Activated gamma-delta T cell (primary cell): ENCODE measurements at places on chromosomes 7 and 10.

DNA sequence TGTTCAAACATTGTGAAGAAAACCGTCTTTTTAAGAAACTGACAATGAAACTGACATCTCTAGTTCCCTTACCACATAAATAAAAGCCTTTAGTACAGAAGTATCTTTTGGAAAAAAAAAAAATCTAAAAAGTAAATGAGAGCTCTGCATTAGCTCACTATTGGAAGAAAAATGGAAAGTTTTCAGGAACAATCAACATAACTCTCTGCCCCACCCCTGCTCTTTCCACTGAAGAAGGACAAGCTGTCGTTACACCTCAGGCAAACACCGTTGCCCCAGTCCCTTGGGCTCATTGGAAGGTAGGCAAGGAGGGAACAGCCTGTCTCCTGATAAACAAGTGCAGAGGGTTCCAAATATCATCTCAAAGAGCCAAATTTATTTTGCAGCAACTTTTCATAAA, 22.4 kb upstream of the C1QL3 start:
- DNase-seq = no peak

DNA sequence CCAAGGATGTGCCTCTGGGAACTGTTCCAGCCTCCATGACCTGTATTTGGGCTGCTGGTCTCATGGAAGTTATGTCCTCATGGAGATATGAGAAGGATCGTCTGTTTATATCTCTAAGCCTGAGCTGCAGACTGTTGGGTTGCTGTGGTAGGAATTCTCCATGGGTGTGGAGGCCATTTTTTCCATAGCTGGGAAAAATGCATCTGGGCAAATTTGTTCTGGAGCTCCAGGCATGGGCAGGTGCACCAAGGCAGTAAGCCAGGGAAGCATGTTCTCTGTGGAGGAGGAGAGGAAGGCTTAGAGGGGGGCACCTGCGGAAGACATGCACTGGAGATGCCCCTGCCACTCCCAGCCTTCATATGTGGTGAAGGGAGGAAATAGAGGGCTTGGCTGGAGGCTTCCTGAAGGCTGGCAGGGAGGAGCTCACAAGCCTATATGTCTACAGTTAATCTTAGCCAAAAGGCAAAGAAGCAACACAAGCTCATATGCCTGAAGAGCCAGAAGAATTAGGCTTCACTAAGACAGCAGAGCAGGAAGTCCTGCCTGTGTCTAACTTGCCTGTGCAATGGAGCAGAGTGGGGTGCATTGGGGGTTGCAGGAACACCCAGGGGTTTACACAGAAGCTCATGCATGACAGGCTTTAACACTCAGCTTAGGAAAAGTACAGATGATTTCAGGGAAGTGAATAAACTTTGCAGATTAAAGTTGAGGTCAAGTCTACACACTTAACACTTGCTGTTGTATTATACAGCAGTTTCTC, 35.1 kb upstream of the CXCL12 start:
- no peak for DNase-seq

- no peak for DNase-seq
Measured at GRCh38 chr7:91165846-91166230, 98.4 kb upstream of the FZD1 start.

- no peak for DNase-seq
Measured at GRCh38 chr7:18639711-18640110, 144.2 kb downstream of the HDAC9 start.

GRCh38 chr10:17001961-17002749, 127.5 kb downstream of the CUBN start:
- no peak for DNase-seq

GRCh38 chr7:139767561-139767982, 10.2 kb downstream of the HIPK2 start:
- no peak for DNase-seq

GRCh38 chr10:96833220-96834001, 1.3 kb downstream of the LCOR start:
- no peak for DNase-seq

- DNase-seq = no peak
Measured at GRCh38 chr7:158395780-158396278, 191.8 kb downstream of the PTPRN2 start.

- DNase-seq = no peak
Measured at GRCh38 chr7:81600608-81601007, 169.2 kb downstream of the HGF start.

DNA sequence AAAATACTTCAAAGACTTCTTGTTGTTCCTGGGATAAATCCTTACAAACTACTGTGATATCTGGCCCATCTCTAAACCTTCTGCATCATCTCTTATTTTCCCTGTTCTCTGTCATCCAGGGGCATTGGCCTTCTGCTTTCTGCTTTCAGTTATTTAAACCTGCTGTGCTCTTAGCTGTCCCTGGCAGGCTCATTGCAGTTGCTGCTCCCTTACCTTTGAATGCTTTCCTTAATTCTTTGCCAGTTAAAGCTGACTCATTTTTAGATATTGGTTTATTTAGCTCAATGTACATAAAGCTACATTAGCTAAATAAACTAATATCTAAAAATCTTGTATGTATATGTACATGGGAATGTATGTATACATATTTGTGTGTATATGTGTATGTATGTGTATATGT, 40.6 kb upstream of the CD36 start:
- DNase-seq = no peak

GRCh38 chr7:121331574-121331973, 2.8 kb downstream of the WNT16 start:
- no peak for DNase-seq

- DNase-seq = no peak
Measured at GRCh38 chr7:11130012-11130411, 156.3 kb downstream of the PHF14 start.

GRCh38 chr7:12357508-12357907, 46.2 kb downstream of the VWDE start:
- DNase-seq = no peak

GRCh38 chr10:69731184-69731583, 70.5 kb upstream of the COL13A1 start:
- DNase-seq = no peak

- DNase-seq = no peak
Measured at GRCh38 chr7:40753455-40753854, 618.6 kb downstream of the SUGCT start.

- no peak for DNase-seq
Measured at GRCh38 chr7:148507787-148508186, 82.8 kb upstream of the C7orf33 start.

DNA sequence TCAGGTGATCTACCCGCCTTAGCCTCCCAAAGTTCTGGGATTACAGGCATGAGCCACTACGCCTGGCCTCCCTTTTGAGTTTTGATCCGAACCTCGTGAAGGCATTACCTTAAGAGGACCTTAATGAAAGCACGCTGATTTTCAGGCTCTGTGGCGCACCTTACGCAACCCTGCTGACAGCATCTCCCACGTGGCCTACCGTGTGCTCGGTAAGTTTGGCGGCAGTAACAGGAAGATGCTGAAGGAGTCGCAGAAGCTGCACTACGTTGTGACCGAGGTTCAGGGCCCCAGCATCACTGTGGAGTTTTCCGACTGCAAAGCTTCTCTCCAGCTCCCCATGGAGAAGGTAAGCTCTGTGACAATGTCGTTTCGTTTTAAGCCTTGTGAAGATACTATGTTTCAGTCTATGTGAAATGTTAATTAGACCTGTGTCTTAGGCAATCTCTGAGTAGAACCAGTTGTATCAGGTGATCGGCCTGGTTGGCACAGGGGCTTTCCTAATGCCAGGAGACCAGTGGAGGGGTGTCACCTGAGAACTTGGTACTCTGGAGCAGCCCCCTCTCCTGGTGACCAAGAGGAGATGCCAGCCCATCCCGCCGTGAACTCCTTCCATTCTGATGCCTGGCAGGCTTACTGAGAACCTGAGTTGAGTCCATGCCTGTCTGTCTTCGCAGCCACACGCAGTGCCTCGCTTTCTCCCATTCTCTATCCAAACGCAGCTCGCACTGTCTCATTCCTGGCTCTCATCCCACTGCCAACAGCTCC, 43.5 kb downstream of the TRRAP start:
- DNase-seq = no peak

DNA sequence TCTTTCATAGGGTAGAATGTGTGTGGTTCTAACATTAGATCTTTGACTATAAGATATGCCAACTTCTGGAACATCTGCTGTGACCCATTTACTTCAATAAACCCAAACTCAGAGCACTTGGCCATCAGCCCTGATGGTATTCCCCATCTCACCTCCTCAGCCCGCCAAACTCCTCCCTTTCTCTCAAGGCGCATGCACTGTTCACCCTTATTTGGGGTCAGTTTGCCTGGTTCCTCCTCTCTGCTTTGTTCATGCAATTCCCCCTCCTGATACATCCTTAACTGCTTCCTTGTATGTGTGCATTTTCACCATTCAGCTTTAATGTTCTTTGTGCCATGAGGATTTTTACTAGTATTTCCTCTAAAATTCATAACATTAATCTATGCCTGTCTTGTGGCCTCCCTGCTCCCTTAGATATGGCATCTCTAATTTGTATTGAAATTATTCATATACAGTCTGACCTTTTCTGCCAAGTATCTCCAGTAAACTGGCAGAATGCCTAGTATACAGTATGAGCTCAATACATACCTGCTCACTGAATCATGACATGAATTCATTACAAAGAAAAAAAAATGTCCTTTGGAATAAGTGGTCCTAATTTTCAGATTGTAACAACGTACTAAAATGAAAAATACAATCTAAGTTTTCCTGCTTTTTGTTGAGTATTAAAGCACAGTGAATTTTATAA, 336.8 kb upstream of the IGFBP3 start:
- DNase-seq = no peak

- DNase-seq = no peak
Measured at GRCh38 chr10:63057509-63057908, 75.6 kb upstream of the NRBF2 start.
